ENCODE measurements at places on chromosomes 16 and 17.

- DNase-seq, result no peak
Observed at GRCh38 chr16:15398618-15399316, 3.2 kb downstream of the MPV17L start.

GRCh38 chr17:68257934-68258333, 10.1 kb downstream of the AMZ2 start:
- no peak for DNase-seq

GRCh38 chr17:77704048-77704815, 254.3 kb upstream of the TNRC6C start:
- no peak for DNase-seq

DNA sequence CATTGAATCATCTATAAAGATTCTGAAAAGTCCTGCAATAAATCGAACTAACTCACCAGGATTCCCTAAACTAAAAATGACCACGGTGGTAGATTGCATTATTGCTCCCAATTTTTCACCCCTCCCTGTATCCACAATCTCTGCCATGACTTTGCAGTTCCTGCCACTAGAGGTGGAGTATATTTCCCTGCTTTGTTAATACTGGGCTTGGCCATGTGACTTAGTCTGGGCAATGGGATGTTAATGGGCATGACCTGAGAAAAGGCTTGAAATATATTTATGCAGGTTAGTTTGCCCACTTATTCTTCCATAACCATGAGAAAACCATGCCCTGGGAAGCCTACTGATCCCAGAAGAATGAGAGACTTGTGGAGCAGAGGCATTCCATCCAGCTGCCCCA, 59.1 kb downstream of the NOG start:
- DNase-seq, result no peak

GRCh38 chr16:85458968-85459367, 154.2 kb upstream of the GSE1 start:
- no peak for DNase-seq

DNA sequence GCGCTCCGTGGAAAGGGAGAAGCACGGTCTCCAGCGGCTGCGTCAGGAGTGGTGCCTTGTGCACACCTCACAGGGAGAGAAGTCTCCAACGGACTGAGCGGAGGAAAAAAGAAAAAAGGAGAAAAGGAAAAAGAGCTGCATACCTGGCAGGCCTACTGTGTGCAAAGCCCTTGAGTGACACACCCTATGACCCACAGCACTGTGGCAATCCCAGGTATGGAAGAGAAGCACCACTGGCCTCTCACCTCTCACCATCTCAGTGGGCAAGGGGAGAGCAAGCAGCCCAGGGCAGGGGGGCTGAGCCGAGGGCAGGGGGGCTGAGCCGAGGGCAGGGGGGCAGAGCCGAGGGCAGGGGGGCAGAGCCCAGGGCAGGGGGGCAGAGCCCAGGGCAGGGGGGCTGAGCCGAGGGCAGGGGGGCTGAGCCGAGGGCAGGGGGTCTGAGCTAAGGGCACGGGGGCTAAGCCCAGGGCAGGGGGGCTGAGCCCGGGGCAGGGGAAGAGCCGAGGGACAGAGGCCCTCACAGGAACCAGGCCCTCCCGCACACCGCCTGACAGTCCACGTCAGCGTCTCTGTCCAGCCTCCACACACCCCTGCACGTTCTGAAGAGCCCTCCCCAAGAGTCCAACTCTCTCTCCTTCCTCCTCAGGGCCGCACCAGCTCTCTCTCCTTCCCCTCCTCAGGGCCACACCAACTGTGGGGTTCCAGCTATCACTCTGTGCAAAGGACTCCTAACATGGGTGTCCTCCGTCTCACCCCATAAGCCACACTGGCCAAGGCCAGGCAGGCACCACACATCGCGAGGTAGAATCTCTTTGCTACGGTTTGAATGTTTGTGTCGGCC, 105.8 kb downstream of the ZNF778 start:
- DNase-seq, result no peak

- no peak for DNase-seq
Observed at GRCh38 chr16:65489531-65490023, 367.7 kb upstream of the CDH11 start.

- no peak for DNase-seq
Observed at GRCh38 chr17:27452828-27453227, 3.4 kb upstream of the KSR1 start.

DNA sequence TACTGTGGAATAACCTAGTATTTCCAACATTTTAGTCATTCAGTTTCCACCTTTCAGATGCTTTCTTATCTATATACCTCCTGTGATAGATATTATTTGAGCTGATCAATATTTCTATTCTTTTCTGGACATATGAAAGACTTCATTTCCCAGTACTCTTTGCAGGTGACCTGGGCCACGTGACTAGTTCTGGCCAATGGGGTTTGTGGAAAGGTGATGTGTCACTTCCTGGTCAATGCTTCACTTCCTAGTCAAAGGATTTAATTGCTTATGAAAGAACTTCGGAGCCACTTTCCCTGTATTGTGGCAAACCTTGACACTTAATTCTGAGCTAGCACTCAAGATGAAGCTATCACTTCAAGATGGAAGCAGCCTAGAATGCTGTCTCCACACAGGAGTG, 248.9 kb upstream of the FOXF1 start:
- no peak for DNase-seq

- DNase-seq, result peak; percentile 56
Observed at GRCh38 chr17:39462631-39463375, 1.5 kb downstream of the CDK12 start.

DNA sequence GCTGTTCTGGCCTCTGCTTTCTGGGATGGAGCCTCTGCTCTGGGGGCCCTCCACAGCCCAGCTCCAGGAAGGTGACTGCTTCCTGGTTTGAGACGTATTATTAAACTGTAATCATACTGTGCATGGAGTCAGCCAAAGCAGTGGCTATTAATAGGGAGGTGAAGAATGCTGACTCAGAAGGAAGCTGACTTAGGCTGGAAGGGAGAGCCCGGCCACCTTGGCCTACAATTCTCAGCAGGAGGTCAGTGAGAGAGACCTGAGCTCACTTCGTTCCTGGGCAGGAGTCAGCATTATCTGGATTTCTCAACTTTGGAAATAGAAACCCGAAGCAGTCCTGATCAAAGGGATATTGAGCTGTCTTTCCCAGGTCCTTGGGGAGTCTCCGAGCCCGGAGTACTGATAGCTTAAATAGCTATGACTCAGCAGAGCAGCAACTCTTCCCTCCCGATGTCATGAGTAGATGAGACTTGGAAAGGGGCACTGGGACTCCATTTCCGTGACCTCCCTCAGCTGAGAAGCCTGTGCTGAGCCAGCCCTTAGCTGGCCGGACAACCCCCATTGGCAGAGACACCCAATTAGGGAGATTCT, 91.8 kb downstream of the YPEL2 start:
- no peak for DNase-seq

DNA sequence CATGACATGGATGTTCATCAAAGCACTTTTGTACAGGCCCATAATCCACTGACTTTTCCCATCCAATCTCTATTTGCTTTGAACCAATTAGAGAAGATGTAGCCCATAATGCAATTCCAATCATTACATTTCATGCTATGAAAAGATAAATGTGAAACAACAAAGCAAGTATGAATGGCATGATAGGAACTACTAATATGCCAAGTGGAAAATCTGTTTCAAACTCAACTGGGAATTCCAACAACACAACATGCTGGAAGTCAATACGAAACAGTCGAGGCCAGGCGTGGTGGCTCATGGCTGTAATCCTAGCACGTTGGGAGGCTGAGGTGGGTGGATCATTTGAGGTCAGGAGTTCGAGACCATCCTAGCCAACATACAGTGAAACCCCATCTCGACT, 39.6 kb upstream of the TMEM97 start:
- DNase-seq, result no peak

DNA sequence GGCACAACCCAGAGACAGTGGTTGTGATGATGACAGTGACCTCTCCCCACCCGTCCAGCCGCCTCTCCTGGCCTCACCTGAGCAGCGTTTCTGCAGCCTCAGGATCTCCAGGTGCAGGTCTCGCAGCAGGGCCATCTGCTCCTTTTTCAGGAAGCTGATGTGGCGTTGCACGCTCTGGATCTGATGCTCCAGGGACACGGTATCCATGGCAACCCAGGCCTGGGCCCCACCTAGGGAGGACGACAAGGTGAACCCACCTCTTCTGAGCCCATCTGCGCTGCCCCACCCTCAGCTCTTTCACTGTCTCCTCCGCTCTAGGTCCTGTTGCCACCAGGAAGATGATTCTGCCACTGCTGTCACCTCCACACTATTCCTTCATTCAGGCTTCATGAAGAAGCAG, 14.5 kb downstream of the CCDC92B start:
- DNase-seq, result no peak

DNA sequence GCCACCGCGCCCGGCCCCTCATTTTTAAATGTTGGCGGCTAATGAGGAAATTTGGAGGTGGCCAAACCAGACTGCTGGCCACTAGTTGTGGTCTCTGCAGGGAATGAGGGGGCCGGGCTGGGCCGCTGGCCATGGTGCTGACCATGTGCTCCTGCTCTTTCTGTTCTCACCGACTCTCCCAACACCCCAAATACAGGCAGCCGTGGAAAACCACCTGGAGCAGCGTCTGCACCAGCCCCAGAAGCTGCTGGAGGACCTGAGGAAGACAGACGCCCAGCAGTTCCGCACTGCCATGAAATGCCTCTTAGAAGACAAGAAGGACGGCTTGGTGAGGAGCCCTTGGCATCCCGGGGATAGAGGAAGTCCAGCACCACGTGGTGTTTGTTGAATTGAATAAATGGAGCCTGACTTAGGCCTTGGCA, 21.3 kb downstream of the OTOA start:
- DNase-seq, result no peak

DNA sequence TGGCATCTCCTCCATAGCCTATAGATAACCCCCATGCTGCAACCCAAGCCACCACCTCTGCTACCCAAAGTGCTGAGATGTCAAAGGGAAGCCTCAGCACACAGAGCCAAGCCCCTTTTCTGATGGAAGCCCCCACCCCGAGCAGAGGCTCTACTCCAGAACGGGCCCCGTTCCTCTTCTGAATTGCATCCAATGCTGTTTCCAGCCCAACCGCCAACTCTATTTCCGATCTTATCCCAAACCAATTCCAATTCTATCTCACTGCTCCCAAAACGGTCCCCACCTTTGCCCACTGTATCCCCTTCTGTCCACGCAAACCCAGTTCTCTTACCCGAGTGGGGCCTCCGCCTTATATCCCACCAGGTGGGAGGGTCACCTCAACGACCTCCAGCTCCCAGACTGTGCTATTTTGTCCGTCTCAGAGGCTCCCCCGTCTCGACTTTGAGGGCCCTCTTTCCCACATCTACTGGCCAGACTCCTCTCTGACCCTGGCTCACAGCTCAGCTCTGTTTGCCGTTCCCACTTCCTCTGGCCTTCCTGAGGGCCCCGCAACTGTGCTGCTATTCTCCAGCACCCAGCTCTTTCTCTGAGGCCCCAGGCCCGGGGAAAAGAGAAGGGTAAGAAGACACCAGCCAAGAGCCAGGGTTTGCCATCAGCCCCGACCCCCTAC, 487 bp downstream of the SRL start:
- DNase-seq, result no peak

- no peak for DNase-seq
Observed at GRCh38 chr17:68482576-68483041, 25.3 kb upstream of the WIPI1 start.

DNA sequence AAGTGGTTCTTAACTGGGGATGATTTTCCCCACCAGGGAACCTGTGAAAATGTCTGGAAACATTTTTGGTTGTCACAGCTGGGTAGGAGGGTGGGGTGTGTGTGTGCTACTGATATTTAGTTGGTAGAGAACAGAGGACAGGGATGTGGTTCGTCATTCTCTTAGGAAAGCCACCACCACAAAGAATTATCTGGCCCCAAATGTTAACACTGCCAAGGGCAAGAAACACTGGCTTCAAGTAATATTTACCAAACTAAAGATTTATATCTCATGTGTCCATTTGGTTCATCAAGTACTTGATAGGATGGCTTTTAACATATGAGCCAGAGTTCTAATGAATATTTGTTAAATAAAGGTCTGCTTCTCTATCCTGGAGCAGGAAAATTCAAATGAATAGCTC, 19.5 kb downstream of the MPHOSPH6 start:
- no peak for DNase-seq

- DNase-seq, result no peak
Observed at GRCh38 chr16:73956587-73957494, 339.8 kb upstream of the PSMD7 start.

DNA sequence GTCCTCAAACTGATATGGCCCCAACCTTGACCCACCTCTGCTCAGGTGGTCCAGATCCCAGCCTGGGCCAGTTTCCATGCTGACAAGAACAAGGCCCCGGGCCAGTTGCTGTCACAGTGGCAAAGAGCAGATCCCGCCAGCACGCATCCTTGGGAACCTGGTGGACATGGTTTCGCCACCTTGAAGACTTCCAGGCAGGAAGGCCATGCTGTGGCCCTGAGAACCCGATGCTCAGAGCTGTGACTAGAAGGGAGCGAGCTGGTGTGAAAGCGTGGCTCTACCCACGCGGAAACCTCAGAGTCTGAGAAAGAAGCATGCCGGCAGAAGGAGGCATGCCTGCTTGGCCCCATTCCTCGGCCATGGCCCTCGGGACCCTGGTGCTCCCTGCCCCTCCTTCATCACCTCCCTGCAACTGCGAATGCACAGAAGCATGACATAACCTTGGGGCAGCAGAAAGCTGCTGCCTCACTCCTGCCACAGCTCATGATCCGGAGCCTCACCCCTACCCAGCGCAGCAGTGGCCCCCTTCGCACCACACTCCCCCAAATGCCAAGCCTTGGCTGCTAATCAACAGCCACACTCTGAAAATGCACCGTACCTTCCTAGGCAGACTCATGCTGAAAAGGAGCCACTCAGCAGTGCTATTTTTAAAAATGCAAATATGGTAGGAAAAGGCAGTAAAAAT, 33.2 kb downstream of the UBE2O start:
- no peak for DNase-seq

GRCh38 chr17:80953471-80954315, 37.9 kb upstream of the CHMP6 start:
- no peak for DNase-seq

DNA sequence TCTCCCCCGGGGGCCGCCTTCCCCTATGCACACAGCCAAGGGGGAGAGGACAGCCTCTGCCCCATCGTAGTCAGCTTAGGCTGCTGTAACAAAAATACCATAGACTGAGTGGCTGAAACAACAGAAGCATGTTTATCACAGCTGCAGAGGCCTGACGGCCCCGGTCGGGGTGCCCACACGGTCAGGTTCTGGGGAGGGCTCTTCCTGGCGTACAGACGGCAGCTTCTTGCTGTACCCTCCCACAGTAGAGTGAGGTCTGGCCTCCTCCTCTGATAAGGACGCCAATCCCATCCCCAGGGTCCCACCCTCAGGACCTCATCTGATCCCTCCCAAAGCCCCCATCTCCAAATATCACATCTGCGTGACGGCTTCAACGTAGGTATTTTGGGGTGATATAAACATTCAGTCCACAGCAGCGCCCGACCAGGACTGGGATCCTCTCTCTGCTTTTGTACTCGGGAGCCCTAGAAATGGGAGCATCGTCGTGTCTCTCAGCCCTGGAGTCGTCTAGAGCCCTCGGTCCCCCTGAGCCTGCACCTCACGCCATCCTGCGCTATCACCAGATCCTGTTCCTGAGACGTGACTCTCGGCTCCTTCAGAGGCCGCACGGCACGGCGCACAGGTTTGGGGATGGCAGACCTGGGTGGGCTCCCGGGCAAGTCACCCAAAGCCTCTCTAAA, 67.8 kb downstream of the RPH3AL start:
- DNase-seq, result no peak

Data from Peyer's patch (tissue), 4 donors.